GM23248 (cell line): ENCODE measurements at places on chromosomes 1 and 21. TPM values are rescaled to one million over a fixed set of nuclear protein-coding genes. Genes with fewer than 3 reads are reported as not detected.

- no peaks in the 10 kb centered on the region for H3K36me3 ChIP-seq
- H3K27ac ChIP-seq, result peak overlapping the region; percentile 48
- DNase-seq, result peak; percentile 95
- peaks cover 35% of the 10 kb centered on the region for H3K4me1 ChIP-seq
- no peaks in the 10 kb centered on the region for H3K27me3 ChIP-seq
- no peak overlapping the region for H3K4me3 ChIP-seq
Observed at GRCh38 chr1:58727364-58727763, 27.5 kb upstream of the MYSM1 start.

GRCh38 chr1:85485516-85485915, 20.6 kb upstream of the DDAH1 start:
- peaks cover 60% of the 10 kb centered on the region for H3K36me3 ChIP-seq
- H3K4me3 ChIP-seq, result no peak overlapping the region
- no peak for DNase-seq
- H3K27me3 ChIP-seq, result no peaks in the 10 kb centered on the region
- peaks cover 9% of the 10 kb centered on the region for H3K4me1 ChIP-seq
- no peak overlapping the region for H3K27ac ChIP-seq

DNA sequence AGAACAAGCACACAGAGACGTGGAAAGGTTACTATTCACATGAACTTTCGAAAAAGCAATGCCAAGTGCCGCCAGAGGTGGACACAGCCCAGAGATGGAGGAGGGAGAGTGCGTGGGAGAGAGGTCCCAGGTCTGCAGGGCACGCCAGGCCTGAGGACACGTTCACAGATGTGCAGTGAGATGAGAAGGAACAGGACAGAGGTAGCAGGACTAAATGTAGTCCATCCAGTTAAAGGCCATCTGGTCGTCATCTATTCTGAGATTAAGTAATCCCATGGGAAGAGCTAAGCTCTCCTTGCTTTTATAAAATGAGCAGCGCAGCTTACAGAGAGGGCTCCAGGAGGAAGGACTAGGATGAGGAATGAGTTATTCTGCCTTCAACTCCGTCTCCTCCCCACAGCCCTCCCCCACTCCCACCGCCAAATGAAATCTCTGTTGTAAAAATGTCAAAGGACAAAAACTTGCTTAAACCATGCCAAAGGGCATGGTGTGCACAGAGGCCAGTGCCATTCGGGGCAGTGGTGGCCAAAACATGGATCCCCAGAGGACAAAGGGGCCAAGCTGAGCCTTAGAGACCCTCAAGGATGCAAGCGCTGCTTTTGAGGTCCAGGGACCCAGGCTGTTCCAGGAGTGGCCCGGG, 85.4 kb upstream of the SLC25A33 start:
- DNase-seq, result no peak
- H3K36me3 ChIP-seq, result no peaks in the 10 kb centered on the region
- H3K4me1 ChIP-seq, result no peaks in the 10 kb centered on the region
- no peak overlapping the region for H3K4me3 ChIP-seq
- no peaks in the 10 kb centered on the region for H3K27me3 ChIP-seq
- no peak overlapping the region for H3K27ac ChIP-seq

DNA sequence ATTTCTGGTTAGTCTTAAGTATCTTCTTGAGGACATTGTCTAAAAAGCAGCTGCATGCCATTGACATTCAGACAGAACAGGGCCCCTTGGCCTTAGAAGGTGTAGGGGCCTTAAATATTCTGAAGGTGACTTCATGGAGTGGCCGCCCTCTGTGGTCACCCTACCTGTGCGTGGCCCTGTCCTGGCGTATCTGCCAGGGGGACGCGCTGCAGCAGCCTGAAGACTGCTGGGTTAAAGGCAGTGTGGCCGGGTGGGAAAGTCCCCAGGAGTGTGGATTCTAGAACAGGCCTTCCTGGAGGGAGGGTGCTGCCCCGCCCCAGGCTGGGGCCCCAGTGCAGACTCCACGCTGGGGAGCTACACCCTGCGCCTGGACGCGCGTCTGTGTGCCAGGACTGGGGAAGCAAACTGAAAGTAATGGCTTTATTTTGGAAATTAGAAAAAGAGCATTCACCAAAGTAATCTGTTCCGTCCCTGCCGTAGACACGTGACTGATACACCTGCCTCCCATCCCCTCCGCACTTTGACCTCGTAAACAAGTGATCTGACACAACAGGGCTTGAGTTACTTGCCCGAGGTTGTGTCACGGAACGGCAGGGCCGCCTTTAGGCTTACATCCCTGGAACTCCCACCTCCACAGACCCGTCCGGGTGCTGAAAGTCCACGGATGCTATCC, 1.8 kb downstream of the AGPAT3 start:
- H3K27me3 ChIP-seq, result peaks cover 4% of the 10 kb centered on the region; the same call in 1 of the 2 replicates
- H3K36me3 ChIP-seq, result no peaks in the 10 kb centered on the region
- peak overlapping the region; percentile 88 for H3K4me3 ChIP-seq
- peaks cover 4% of the 10 kb centered on the region; the same call in 1 of the 2 replicates for H3K4me1 ChIP-seq
- H3K27ac ChIP-seq, result peak overlapping the region; percentile 59; the same call in 1 of the 2 replicates
- no peak for DNase-seq

DNA sequence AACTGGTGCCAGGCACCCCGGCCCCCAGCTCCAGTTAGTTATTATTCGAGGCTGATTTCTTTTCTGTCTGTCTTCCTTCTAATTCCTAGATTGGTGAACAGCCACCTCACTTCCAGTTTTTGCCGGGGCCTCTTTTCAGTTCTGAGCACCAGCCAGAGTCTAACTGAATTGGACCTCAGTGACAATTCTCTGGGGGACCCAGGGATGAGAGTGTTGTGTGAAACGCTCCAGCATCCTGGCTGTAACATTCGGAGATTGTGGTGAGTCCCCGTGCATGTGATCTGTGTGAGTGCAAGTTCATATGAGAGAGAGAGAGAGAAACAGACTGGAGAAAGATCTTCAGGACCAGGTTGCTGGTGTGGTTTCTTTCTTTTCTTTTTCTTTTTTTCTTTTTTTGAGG, 13.5 kb downstream of the NLRP3 start:
- H3K27ac ChIP-seq, result no peak overlapping the region
- H3K36me3 ChIP-seq, result no peaks in the 10 kb centered on the region
- H3K27me3 ChIP-seq, result no peaks in the 10 kb centered on the region
- H3K4me3 ChIP-seq, result no peak overlapping the region
- H3K4me1 ChIP-seq, result no peaks in the 10 kb centered on the region

The NMNAT2 gene
- total RNA-seq, result 2.4 and 6.2 TPM in 2 replicates

DNA sequence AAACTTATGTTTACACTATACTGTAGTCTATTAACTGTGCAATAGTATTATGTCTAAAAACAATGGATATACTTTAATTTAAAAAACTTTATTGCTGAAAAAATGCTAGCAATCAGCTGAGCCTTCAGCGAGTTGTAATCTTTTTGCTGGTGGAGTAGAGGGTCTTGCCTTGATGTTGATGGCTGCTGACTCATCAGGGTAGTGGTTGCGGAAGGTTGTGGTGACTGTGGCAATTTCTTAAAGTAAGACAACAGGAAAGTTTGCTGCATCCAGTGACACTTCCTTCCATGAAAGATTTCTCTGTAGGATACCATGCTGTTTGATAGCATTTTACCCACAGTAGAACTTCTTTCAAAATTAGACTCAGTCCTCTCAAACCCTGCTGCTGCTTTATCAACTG, 234.7 kb upstream of the CSF3R start:
- H3K27ac ChIP-seq, result no peak overlapping the region
- no peak for DNase-seq
- no peak overlapping the region for H3K4me3 ChIP-seq
- peaks cover 4% of the 10 kb centered on the region; the same call in 1 of the 2 replicates for H3K27me3 ChIP-seq
- H3K36me3 ChIP-seq, result no peaks in the 10 kb centered on the region

- no peak overlapping the region for H3K4me3 ChIP-seq
- 0 out of 2 replicates have a peak, but pooled peaks cover 3% of the 10 kb centered on the region for H3K4me1 ChIP-seq
- DNase-seq, result no peak
- peaks cover 7% of the 10 kb centered on the region; the same call in 1 of the 2 replicates for H3K27me3 ChIP-seq
- H3K27ac ChIP-seq, result no peak overlapping the region
- H3K36me3 ChIP-seq, result no peaks in the 10 kb centered on the region
Observed at GRCh38 chr1:204483791-204484190, 10.8 kb downstream of the PIK3C2B start.

The SPRR2E gene
- total RNA-seq, result not detected in 2 replicates
